Right atrium auricular region (tissue), 2 donors: ENCODE measurements at places on chromosomes 4 and X. TPM values are rescaled to one million over a fixed set of nuclear protein-coding genes. Genes with fewer than 3 reads are reported as not detected.

The BST1 gene
- total RNA-seq = 9.5 TPM

The TLR7 gene
- 0.24 TPM for total RNA-seq

The EXOC1L gene
- total RNA-seq = not detected

DNA sequence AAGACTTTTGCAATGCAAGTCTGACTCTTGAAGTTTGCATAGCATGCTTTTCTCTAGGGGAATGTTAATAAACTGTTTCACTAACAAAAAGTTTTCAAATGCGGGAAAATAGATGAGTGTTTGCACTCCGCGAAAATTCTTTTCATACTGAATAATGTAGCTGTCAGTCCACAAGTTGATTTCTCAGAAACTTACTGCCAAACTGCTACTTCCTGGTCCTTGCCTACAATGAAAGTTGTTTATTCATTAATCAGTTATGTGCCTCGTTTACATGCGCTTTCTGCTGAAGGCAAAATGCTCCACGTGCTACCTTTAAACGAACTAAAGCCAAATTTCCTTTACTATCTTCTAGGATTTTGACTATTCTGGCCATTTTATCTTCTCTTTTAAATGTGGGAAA, 166.2 kb downstream of the MAGEB17 start:
- no peaks in the 10 kb centered on the region for H3K4me1 ChIP-seq
- H3K36me3 ChIP-seq = no peaks in the 10 kb centered on the region
- no peak overlapping the region for H3K4me3 ChIP-seq
- H3K27me3 ChIP-seq = no peaks in the 10 kb centered on the region
- DNase-seq = no peak
- H3K27ac ChIP-seq = no peak overlapping the region

DNA sequence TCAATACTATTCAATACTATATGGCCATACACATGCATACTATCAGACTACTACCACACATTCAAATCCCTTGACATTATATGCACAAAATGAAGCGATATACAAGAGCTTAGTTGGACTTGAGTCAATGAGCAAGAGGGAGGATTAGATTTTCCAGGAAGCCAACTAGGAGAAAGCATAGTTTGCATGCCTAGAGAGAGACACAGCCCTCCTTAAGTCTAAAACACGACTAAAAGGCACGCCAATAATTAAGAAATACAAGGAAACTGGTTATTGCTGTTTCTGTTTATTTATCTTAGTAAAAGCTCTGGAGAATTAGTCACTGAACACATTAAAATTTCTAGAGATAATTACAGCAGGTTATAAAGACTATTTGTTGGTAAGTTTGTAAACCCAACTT, 21.8 kb downstream of the MBNL3 start:
- no peaks in the 10 kb centered on the region for H3K4me1 ChIP-seq
- H3K27me3 ChIP-seq = no peaks in the 10 kb centered on the region
- no peaks in the 10 kb centered on the region for H3K36me3 ChIP-seq
- H3K4me3 ChIP-seq = no peak overlapping the region
- no peak for DNase-seq
- H3K27ac ChIP-seq = no peak overlapping the region

GRCh38 chr4:169070071-169070894, 60.2 kb upstream of the CBR4 start:
- DNase-seq = no peak
- no peaks in the 10 kb centered on the region for H3K4me1 ChIP-seq

- H3K27ac ChIP-seq = no peak overlapping the region
- no peaks in the 10 kb centered on the region for H3K36me3 ChIP-seq
These were observed 108.9 kb upstream of the TEX13D start for GRCh38 chrX:124223524-124223923.

DNA sequence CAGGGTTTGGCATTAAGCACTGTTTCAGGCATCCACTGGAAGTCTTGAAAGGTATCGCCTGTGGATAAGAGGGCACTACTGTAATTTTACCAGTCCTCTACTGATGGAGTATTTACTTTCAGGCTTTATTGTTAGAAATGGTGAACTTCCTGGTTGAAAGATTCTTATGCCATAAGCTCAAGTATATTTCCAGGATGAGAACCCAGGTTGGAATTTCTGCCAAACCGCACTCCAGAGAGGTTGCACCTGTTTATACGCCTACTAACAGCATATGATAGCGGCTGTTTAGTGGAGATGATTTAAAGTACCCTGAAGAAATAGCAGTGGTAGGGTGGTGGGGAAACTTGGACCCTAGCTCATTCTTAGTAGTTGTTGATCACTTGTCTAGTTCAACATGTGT, 9.9 kb downstream of the FNIP2 start:
- no peaks in the 10 kb centered on the region for H3K27me3 ChIP-seq
- H3K27ac ChIP-seq = no peak overlapping the region
- DNase-seq = no peak
- peaks cover 66% of the 10 kb centered on the region for H3K4me1 ChIP-seq
- no peaks in the 10 kb centered on the region for H3K36me3 ChIP-seq
- no peak overlapping the region for H3K4me3 ChIP-seq

DNA sequence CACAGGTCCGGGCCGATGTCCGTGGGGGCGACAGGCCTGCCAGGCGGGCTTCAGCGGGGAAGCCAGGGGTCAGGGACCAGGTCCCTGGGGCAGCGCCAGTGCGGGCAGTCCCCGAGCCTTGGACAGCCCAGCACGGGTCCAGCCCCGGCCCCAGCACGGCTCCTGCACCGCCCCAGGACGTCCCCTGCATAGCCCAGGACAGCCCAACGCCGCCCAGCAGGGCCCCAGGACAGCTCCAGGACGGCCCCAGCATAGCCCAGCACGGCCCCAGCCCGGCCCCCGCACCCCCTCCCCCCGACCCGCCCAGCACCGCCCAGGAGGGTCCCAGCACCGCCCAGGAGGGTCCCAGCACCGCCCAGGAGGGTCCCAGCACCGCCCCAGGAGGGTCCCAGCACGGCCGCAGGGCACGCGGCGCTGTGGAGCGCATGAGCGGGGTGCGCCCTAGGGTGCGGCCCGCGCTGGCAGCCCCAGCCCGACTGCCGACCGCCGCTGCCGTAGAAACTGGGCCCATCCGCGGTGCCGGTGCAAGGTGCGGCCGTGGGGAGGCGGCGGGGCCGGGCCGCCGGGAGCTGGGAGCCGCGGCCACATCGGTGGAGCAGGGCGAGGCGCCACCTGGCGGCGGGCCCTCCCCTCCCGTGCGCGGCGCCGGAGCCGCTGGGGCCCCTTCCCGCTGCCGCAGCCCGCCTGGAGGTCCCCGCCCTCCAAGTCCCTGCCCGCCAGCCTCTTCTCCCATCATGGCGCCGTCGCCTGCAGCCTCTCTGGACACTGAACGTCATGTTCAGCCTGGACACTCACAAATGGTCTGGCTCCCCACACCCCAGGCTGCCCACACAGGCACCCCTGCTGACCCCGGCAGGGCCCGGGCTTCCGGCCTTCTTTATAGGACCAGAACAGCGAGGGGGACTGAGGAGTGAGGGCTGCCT, 106.8 kb upstream of the NKX1-1 start:
- H3K36me3 ChIP-seq = no peaks in the 10 kb centered on the region
- H3K27me3 ChIP-seq = no peaks in the 10 kb centered on the region
- no peaks in the 10 kb centered on the region for H3K4me1 ChIP-seq
- H3K4me3 ChIP-seq = peak overlapping the region; percentile 37

GRCh38 chr4:121344098-121344497, 36.7 kb downstream of the QRFPR start:
- no peak overlapping the region for H3K4me3 ChIP-seq
- DNase-seq = no peak
- no peak overlapping the region for H3K27ac ChIP-seq
- no peaks in the 10 kb centered on the region for H3K27me3 ChIP-seq
- no peaks in the 10 kb centered on the region for H3K36me3 ChIP-seq

- no peaks in the 10 kb centered on the region for H3K27me3 ChIP-seq
- H3K27ac ChIP-seq = no peak overlapping the region
- H3K4me1 ChIP-seq = no peaks in the 10 kb centered on the region
These were observed 32.2 kb downstream of the ZCCHC12 start for GRCh38 chrX:118855681-118856310.
